Activated T-helper 9 cell treated with anti-CD3 and anti-CD28 coated beads, Interleukin-2, amount 50 U/mL, for 16 hours (primary cell): ENCODE measurements at places on chromosomes 13 and 19.

DNA sequence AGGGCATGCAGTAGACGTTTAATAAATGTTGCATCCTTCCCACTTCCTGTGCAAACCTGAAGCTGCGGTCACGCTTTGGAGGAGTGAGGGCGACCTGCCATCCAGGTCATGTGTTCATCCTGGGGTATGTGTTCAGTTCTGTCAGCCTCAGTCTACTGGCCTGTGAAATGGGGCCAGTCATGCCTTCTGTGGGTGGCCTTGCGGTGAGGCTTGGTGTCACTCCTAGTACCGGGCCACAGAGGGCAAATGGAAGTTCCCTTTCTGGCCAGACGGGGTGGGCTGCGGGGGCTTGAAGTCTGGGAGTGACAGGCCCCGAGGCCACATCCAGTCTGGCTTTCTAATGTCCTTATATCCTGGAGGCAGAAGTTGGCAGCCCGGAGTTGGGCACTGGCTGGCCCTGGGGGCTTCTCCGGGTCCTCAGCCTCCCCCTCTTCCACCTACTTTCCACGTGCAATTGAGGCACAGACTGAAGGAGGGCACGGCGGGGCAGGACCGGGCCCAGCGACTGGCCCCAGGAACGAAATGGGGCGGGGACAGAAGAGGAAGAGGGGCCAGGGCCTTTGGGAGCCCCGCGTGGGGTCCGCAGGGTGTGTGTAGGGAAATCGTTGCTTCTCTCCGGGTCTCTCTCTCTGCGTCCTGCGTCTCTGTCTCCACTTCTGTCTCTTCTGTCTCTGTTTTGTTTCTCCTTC is 11.1 kb downstream of the PDE4A start:
- DNase-seq: no peak

- DNase-seq: no peak
Observed at GRCh38 chr13:50898338-50898737, 11.3 kb upstream of the RNASEH2B start.

DNA sequence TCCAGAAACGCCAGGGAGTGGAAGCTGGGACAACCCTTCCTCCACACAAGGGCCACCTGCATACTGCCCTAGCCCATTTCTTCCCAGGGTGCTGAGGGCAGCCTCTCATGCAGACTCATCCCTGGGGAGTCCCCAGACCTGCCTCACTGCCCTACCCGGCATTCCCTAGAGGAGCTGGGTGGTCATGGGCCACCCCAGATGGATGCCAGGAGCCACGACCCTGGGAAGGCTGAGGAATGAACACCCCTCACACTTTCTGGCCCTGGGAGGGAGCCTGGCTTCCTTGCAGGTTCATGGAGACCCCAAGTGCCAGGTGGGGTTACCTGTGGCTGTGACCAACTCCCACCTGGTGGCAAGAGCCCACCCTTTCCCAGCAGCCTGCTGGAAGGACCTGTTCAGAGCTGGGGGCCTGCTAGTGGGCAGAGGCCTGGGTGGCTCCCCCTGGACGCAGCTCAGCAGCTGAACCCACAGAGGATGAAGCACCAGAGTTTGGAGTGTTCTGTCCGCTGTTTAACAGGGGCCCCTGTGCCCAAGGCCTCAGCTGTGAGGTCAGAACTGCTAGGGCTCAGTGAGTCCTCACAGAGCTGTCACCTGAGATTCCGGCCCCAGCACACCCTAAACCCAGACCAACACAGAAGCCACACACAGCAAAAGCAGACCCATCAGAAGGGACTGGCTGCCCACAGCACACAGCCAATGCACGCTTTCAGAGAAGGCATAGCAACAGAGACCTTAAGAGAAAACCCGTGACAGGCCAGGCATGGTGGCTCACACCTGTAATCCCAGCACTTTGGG is 6.6 kb downstream of the ACP4 start:
- DNase-seq: no peak

GRCh38 chr19:44207126-44207803 is 5.1 kb upstream of the ZNF227 start:
- DNase-seq: peak; percentile 67

- DNase-seq: no peak
Observed at GRCh38 chr19:6877766-6878165, 9.6 kb upstream of the ADGRE1 start.

DNA sequence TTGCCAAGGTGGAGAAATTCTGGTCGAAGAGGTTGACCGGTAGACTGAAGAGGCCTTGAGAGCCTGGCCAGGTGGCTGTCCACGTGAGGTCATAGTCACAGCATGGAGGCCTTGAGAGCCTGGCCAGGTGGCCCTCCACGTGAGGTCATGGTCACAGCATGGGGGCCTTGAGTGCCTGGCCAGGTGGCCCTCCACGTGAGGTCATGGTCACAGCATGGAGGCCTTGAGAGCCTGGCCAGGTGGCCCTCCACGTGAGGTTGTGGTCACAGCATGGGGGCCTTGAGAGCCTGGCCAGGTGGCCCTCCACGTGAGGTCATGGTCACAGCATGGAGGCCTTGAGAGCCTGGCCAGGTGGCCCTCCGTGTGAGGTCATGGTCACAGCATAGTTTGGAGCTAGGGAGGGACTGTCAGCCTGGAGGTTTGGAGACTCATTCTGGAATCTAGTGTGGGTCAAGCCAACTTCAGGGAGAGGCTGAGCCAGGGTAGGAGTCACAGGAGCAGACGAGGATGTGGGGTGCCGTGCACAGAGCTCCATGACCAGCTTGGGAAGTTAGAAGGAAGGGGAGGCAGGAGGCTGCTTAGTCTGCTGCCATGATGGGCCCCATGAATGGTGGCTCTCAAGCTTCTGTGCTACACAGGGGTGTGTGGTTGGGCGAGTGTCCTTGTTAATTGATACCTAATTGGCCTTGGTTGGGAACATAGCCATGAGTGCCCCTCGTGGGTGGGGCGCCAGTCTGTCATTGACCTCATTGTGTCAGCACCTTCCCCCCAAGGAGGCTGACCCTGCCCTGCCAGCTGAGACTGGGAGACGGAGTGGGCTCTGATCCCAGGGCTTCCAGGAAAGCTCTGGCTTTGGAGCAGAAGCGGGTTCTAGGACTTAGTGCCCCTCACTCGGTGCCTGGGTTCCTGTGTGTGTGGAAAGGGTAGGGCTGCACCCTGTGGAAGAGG is 4.0 kb downstream of the LENG9 start:
- no peak for DNase-seq
